Activated CD8-positive, alpha-beta T cell treated with anti-CD3 and anti-CD28 coated beads for 36 hours (primary cell): ENCODE measurements at places on chromosomes 16 and 17. TPM values are rescaled to one million over a fixed set of nuclear protein-coding genes. Genes with fewer than 3 reads are reported as not detected.

Gene AHSP
- not detected for total RNA-seq

GRCh38 chr17:30477774-30478115 lies 537 bp downstream of the GOSR1 start:
- DNase-seq, result peak; percentile 12

Gene KRT23
- not detected for total RNA-seq

Gene C16orf95
- total RNA-seq, result 13.6 TPM

DNA sequence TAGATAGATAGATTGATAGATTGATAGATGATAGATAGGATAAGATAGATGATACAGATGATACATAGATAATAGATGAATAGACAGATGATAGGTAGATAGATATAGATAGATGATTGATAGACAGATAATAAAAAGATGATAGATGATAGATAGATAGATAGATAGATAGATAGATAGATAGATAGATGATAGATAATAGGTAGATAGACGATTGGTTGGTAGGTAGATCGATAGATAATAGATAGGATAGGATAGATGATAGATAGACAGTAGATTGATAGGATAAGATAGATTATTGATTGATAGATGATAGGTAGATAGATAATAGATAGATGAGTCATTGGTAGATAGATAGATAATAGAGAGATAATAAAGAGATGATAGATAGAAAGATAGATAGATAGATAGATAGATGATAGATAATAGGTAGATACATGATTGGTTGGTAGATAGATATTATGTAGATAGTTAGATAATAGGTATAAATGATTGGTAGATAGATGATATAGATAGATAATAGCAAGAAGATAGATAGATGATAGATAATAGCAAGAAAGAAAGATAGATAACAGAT lies 109.4 kb upstream of the C16orf82 start:
- DNase-seq, result no peak

GRCh38 chr17:1413281-1413791 lies 13.3 kb upstream of the YWHAE start:
- no peak for DNase-seq

DNA sequence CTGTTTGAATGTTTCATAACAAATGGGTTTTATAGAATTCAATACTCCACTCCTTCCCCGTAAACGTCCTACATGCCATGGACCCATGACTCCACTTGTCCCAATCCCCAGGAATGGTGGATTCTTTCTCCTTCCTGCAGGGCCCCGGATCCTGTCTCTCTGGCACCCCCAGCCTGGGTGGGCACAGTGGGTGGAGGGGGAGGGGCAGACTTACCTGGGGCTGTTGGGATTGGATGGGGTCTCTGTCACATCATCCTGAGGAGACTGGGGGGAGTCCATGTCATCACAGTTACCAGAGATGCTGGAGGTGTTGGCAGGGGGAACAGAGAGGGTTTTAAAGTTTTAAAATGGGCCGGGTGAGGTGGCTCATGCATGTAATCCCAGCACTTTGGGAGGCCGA lies 13.2 kb downstream of the TRPV3 start:
- no peak for DNase-seq

DNA sequence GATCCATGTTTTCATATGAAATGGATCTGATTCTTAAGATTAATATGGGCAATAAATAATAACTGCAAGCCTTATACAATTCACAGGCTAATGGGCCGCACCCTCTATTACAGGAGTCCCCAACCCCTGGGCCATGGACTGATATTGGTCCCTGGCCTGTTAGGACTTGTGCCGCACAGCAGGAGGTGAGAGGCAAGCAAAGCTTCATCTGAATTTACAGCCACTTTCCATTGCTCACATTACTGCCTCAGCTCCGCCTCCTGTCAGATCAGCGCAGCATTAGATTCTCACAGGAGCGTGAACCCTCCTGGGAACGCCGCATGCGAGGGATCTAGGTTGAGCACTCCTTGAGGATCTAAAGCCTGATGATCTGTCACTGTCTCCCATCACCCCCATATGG lies 26.8 kb downstream of the METTL16 start:
- DNase-seq, result no peak

- no peak for DNase-seq
These were observed 1.6 kb downstream of the ZNF629 start for GRCh38 chr16:30785126-30786106.

- no peak for DNase-seq
These were observed 26.3 kb downstream of the COX10 start for GRCh38 chr17:14095631-14096030.

DNA sequence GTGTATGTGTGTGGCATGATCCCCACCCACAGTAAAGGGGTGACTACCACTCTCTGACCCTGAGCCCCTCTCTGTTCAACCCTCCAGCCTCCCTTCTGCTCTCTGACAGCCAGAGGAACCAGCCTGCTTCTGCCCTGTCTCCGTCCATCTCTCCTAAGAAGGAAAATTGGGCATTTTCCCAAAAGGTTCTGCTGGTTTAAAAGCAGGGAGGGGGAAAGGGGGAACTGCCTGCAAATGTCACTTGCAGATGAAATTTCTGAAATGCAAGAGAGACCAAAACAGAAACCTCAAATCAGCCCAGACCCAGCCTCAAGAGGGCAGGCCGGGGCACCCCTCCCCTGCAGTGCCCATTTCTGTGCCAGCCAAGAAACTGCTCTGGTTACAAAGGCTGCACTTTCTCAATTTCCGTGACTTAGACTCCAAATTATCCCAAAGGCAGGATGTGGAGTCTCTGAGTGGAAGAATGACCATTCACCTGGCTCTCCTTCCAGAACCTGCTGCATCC lies 197.9 kb downstream of the RBFOX3 start:
- DNase-seq, result no peak

- DNase-seq, result peak; percentile 49
These were observed 749 bp downstream of the GRIN2A start for GRCh38 chr16:10181196-10182162.

GRCh38 chr16:9090101-9090959 lies 1.1 kb upstream of the HAPSTR1 start:
- DNase-seq, result peak; percentile 64

Gene TBC1D3G
- not detected for total RNA-seq

Gene APOBR
- 5.5 TPM for total RNA-seq

DNA sequence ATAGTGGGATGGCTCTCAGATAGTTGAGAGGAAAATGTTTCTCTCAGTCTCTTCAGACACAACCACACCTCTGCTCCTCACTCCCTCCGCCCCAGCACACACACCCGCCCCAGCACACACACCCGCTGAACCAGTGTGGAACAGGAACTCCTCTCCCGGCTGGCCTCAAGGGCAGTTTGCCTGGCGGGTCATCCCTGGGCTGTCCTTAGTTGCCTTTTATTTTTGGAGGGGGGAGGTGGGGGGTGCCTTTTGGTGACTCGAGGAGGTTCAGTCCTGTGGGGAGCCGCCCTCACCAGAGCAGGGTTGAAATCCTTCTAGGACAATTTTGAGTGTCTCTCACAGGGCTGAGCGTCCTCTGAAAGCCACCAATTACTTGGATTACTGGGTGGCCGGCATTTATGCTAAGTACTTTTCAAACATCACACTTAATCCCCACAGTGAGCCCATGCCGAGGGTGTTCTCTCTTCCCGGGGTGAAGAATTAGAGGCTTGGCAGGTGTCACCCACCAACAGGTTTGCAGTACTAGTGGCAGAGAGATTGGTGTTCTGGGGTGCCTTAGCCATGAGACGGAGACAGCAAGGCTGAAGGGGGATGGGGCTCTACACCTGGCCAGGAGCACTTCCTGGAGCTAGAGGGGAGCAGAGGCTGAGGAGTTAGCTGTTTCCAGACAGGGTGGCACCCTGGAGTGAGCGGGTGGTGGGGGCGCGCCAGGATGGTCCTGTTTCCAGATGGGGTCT lies 2.8 kb downstream of the RASD1 start:
- no peak for DNase-seq

DNA sequence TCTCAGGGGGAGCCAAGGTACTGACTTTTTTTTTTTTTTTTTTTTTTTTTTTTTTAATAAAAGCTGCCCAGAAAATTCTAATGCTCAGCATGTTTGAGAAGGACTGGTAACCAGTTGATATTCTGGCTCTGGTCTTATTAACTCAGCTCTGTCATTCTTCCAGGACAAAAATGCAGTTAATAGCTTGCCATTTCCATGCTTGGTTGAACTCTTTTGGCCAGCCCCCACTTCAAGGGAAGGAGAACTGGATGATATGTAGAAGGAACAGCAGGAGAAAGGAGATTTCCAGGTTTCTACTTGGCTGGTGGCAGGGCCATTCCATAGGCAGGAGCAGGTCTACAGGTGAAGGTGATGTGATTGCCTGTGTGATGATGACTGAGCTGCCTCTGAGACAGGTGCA lies 59.2 kb upstream of the TANC2 start:
- no peak for DNase-seq

Gene ITGB4
- 1.8 TPM for total RNA-seq

DNA sequence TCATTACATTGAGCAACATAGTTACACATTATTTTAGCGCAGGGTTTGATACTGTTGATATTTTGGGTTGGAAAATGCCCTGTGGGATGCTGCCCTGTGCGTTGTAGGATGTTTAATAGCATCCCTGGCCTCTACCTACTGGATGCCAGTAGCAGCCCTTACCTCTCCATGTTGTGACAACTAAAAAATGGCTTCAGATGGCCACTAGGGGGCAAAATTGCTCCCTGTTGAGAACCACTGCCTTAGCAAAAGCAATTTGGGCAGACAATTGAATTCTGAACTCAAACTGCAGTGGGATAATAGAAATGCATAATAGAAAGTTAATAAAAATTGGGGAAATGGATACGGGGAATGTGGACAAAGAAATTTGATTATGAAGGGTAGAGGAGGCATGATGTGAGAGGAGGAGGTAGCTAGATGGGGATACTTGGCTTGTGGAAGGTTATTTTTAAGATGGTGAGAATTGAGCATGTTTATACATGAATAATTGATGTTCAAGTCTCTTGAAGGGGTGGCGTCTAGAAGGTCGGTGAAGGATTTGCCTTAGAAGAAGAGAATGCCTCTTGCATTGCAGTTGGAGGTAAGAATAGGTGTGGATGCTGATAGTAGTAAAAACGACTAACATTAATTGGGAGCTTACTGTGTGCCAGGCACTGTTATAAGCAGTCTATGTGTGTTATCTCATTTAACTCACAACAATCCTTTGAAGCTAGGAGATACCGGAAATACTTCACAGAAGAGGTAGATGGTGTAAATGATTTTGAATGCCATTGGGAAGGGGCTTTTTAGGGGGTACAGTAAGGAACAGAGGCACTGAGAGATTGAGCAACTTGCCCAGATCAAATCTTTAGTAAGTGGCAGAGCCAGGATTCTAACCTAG lies 19.0 kb downstream of the HEATR9 start:
- DNase-seq, result peak; percentile 73

DNA sequence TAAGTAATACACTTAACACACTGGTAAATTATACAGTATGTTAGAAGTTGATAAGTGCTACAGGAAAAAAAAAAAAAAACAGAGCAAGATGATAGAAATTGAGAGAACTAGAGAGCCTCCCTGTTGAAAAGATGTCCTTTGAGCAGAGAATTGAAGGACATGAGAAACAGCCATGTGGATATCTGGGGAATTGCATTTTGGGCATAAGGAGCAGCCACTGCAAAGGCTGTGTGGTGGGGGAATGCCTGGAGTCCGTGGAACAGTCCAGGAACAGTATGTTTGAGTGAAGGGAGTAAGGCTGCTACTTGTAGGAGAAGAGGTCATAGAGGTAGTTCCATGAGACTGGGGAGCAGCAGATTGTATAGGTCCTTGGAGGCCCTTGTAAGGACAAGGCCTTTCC lies 178.4 kb downstream of the FTO start:
- DNase-seq, result no peak

Gene KIF18B
- 38.1 TPM for total RNA-seq

Gene PHLPP2
- total RNA-seq, result 7.4 TPM

- DNase-seq, result no peak
These were observed 40.1 kb upstream of the LITAF start for GRCh38 chr16:11626657-11627291.

Gene KRT16
- not detected for total RNA-seq

DNA sequence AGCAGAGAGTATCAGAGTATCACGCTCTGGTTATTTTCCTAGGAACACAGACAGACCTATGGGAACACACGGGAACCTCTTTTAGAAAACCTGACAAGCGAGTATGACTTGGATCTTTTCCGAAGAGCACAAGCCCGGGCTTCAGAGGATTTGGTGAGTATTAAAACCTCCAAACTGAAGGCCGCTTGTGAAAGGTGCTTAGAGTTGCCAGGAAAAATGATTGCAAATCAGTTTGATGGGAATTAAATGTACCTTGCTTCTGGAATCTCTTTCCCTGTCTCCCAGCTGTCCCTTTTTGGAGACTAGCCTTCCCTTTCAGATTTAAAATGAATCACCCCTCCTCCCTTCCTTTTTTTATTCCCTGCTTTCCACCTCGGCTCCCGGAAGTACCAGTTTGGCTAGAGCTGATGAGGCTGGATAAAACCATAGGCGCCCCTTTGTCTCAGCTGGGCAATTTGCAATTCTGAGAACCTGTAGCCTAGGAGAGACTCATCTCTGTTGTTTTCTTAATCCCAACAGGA lies 27.3 kb downstream of the KAT7 start:
- DNase-seq, result no peak

GRCh38 chr17:16443511-16444257 lies 28.3 kb downstream of the TRPV2 start:
- DNase-seq, result no peak

DNA sequence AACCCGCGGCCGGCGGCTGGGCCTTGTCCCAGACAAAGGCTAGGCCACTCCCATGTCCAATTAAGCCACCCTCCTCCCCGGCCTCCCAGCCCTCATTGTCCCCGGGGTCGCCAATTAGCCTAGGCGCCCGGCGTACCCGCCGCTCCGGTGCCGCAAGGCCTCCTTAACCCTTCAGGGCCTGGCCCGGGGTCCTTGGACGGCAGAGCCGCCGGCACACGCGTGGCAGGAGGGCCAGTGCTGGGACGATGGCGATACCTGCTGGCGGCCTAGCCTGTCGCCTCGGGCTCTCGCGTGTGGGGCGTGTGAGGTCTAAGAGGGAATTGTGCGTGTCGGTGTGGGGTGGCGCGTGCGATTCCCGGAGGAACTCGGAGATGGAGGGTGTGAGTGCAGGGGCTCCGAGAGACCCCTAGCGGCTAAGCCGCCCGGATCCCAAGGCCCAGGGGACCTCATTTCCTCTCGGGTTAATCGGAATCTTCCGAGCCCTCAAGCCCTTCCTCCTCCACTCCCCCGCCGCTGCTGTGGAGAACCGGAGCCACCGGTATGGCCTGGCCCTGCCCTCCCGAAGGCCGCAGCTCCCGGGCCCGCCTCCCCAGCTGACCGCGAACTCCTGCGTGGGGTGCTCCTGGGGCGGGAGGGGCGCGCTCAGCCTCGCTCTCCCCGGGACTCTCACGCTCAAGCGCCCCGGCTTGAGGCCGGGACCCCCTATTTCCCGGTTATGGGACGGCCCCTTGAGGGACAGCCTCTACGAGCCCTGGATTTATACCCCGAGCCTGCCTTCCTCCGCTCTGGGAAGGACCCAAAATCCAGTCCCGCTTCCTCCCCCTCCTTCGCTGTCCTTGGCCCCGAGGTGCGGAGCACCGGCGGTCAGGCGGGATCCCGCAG lies 11.9 kb downstream of the TBX2 start:
- DNase-seq, result peak; percentile 41

- no peak for DNase-seq
These were observed 2.9 kb upstream of the CPNE7 start for GRCh38 chr16:89572485-89573205.
